NCI-H2227 treated with DMSO at 0.1 percent for 48 hours (cell line): ENCODE measurements at places on chromosomes 12 and 14.

DNA sequence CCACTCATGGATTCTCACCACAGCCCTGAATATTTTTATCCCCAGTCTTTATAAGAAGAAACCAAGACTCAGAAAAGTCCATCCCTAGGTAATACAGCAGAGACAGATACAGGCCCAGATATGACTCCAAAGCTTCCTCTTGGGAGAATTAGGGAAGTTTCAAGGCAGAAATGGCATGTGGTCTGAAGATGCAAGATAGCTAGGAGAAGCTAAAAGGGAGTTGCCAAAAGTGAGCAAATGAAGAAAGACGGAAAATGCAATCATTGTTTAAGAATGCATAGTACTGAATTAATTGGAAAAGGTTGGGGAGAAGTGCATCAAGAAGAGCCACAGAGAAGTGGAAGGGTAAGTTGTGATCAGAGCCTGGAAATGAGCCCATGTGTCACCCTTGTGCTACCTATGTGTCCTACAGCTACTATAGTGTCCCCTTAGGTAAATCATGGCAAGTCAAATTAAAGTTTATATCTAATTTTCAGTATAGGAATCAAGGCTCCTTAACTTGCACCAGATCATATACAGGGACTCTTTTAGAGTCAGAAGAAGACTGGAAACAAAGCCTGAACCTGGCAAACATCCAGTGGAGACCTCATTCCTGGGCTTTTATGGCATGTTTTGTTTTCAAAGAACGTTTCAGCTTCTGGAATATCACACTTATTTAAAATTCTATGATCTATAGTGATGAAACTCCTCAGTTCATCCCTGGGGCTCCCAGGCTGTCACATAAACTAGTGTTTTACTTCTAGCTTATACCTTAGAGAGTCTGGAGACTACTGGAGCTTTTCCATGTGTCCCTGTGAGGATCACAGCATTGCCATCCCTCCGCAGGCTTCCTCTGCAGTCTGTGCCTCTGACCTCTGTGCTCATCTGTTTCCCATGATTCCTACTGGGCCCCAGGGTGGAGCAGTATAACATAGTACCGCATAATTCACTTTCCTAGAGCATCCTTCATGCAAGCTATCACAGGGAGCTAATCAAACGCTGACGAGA is 189.0 kb upstream of the CDKN3 start:
- no peak for DNase-seq

GRCh38 chr14:86027990-86028389 is 498.0 kb downstream of the FLRT2 start:
- DNase-seq, result no peak

GRCh38 chr14:102303664-102304063 is 1.3 kb downstream of the MOK start:
- DNase-seq, result no peak

GRCh38 chr14:92510972-92511371 is 2.6 kb upstream of the RIN3 start:
- DNase-seq, result no peak

DNA sequence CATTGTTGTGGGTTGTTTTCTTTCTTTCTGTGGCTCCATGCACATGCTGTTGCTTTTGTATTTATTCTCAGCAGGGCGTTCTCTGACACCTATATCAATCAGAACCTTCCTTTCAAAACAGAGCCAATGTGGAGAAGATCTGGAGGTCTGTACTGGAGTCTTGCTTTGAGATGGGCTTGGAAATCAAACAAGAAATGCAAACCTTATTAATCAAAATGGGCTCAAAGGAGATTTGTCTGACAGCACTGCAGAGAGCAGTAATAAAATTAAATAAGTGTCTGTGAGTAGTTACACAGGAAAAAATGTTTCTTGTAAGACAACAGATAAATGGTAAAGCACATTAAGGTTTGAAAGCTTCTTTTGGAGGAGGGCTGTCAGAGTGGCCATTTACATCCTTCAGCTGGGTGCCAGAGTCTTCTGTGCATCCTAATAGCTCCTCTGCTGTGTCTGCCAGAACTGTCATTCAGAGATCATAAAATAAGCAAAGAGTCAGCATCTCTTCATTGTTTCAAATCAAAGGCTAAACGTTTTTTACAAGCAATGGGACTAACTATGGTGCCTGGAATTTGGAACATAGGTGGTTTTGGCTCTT is 414.3 kb downstream of the NAV3 start:
- DNase-seq, result no peak

GRCh38 chr12:64840949-64841717 is 16.7 kb downstream of the TBC1D30 start:
- DNase-seq, result no peak

DNA sequence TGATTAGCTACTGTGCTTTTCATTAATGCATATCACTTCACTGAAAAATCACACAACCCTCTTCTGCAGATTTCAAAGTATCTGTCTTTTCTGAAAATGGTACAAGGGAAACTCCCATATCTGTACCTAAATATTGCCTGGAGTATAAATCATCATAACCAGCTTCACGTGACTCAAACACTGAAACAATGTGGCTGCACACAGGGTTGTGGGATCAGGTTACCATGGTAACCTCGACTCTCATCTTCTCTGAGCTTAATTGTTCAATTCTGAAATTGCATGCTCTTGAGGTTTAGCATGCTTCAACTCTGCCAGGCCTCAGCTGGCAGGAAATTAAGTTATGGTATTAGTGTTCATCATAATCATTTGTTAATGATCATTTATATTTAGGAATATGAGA is 77.5 kb upstream of the CPSF6 start:
- DNase-seq, result peak; percentile 41

DNA sequence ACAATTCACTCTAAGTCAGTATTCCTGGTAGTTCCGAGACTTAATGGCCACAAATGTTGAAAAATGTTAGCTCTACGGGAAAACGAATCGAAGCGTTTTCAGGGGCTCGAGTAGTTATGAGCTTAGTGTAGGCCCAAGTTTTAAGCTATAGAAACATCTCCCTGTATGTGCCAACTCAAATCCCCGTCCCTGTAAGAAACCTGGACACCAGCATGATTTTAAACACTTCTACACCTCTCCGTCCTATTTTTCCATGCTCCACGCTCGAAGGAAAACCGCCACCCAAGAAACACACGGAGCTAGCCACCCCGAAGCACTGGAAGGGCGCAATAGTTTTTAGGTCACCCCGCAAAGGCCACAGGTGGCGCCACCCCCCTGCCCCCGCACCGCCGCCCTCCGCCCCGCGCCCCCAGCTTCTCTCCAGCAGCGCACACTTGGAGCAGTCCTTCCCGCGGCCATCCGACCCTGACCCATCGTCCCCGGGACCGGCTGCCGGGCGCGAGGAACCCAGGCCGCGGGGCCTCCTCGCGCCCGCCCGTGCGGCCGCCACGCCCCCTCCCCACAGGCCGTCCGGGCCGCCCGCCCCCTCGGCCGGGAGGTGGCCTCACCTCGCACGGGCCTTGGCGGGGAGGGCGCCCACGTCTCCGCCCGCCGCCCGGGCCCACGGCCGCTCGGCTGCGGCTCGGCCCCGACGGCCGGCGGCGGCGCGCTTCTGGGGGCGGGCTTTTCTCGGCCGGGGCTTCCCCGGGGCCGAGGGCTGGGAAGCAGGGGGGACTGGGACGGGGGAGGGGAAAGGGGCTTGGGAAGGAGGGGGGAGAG is 522 bp downstream of the R3HDM2 start:
- DNase-seq, result no peak

- DNase-seq, result no peak
Observed at GRCh38 chr14:69505338-69506240, 21.1 kb downstream of the PLEKHD1 start.

GRCh38 chr12:88931598-88931997 is 351.3 kb upstream of the KITLG start:
- DNase-seq, result no peak

- DNase-seq, result no peak
Observed at GRCh38 chr12:52629281-52630007, 11.1 kb upstream of the KRT73 start.

- no peak for DNase-seq
Observed at GRCh38 chr12:11607313-11608081, 42.0 kb upstream of the ETV6 start.

DNA sequence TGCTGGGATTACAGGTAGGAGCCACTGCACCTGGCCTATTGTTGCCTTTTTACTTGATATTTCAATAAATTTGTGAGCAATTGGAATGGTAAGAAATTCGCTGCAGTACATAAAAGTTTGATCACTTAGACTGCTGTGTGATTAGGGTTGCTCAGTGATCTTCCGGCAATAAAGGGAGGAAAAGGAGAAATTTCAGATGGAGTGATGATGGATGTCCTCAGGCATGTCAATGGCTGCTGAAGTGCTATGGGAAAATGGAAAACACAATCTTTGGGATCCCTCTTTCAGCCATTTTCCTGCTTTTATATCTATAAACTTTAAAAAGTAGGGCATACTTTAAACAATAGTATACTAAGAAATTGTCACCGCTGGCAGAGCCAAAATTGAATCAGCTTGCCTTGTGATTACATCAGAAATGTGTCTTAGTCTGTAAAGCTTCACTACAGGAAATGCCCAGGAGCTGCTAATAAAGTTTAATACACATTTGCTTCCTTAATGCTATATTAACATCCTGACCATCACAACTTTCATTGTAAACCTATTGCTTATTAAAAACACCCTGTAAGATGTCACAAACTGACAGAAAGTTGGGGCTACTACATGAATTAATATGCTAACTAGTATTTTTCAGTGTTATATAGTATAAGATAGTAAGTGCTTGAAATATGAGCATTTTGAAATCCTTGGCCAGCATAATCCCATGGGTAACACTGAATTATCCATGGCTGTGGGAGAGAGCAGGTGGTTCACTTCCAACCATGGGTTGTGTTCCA is 13.7 kb upstream of the FBXL14 start:
- no peak for DNase-seq

- no peak for DNase-seq
Observed at GRCh38 chr14:94560751-94561655, at the start of gene SERPINA4. SERPINA4 (plus strand) TSS chr14:94561442; CDS start chr14:94563483, 2,041 bp downstream.

DNA sequence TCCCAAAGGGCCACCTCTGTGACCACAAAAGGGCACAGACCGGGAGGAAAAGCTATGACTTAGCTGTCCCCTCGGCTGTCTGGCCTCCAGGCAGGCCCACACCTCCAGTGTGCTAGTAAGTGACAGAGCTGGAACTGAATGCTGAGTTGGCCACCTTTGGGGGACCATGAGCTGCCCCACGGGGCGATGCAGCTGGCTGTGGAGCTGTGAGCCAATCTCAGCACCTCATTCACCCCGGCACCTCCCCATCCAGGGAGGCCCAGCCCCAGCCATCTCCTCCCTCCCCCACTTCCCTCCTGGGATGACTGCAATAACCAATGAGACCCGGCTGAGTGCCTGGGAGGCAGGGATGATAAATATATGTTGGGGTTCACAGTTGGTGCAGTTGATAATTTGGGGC is 12.2 kb upstream of the TESC start:
- peak; percentile 50 for DNase-seq

GRCh38 chr12:89261982-89262381 is 90.3 kb downstream of the DUSP6 start:
- DNase-seq, result no peak

- no peak for DNase-seq
Observed at GRCh38 chr14:85686908-85687307, 157.0 kb downstream of the FLRT2 start.

DNA sequence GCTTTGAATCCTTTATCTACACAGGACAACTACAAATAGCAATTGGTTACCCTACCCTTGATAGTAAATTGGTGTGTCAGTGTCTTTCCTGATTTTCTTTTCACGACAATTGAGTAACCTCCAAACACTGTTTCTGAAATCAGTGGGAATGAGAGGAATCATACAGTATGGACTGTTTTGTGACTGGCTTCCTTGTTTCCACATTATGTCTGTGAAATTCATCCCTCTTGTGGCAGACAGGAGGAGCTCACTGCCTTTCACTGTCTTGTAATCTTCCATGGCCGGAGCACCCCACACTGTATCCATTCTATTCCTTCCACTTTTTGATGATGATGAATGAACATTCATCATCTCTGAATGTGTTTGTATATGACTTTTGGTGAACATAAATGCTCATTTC is 164.0 kb upstream of the PZP start:
- DNase-seq, result no peak

- no peak for DNase-seq
Observed at GRCh38 chr14:59333235-59333634, 131.9 kb downstream of the GPR135 start.

DNA sequence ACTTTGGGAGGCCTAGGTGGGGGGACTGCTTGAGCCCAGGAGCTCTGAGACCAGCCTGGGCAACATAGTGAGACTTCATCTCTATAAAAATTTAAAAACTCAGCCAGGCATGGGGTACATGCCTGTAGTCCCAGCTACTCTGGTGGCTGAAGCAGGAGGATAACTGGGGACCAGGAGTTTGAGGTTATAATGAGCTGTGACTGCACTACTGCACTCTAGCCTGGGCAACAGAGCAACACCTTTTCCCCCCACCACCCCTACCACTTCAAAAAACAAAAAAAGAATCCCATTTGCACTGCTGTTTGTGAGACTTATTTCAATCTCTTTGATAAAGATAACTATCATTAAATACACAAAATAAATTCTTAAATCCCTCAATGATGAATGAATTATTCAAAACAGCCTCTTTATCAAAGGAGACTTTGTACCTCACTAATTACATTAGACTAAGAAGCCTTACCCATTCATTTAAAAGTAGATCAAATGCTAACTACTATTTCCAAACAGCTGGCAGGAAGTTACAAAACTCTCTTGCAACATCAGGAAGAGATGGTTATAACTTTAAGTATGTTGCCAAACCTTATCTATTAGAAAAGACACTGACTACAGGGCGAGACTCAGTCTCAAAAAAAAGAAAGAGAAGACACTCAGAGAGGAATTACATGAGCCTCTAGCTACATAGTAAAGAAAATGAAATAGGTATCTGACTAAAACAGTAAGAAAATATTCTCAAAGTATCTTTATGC is 14.7 kb downstream of the BLTP3B start:
- no peak for DNase-seq

DNA sequence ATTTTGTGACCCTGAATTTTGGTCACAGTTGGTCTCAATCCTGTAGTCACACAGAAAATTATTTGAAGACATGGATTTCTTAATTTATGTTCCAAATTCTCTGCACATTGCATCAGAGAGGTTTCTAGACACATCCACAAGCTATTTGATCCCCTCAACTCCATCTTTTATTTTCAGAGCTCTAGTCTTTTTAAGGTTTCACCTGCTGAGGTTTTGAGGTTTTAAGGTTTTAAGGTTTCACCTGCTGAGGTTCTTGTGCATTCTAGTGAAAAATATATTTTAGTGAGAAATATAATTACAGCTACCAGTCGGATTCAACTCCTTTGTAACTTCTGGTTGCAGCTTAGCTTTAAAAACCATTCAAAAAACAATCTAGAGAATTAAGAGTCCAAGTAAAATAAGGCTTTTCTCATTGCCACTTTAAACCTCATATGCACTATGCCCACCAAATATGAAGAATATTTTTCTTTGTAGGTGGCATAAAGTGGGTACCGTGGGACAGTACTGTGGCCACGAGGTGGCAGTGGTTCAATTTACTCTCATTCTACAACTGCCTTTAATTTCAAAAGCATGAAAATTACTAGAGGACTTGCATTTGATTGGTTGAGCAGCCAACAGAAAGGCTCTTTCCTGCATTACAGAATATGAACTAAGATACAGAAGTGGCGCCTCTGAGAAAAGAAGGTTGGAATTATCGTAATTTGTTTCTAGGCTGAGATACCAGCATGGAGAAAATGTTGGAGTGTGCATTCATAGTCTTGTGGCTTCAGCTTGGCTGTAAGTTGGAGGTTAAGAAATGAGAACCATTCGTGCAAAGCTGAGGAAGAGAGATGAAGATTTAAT is 366.5 kb upstream of the OR4E1 start:
- DNase-seq, result no peak
